Peyer's patch (tissue), 4 donors: ENCODE measurements at places on chromosomes 11 and 22. TPM values are rescaled to one million over a fixed set of nuclear protein-coding genes. Genes with fewer than 3 reads are reported as not detected.

- no peak for DNase-seq
Measured at GRCh38 chr11:114816791-114817190, 138.5 kb downstream of the NXPE2 start.

GRCh38 chr22:27075028-27075678, 417.8 kb downstream of the MIAT start:
- DNase-seq: no peak

DNA sequence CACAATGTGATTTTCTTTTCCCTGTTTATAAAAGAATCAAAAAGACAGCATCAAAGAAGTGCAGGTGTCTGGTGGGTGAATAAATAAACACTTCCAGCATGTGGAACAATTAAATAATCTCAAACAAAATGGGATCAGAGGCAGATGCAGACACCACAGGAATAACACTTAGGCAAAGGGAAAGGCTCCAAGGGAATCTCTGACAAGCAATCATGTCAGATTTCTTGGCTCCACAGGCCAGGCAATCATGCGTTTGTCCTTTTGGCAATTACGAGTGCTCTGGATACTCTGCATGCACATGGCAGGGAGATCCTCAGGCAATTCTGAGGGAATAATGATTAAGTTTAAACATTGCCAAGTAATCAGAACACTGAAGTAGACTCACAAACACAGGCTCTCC, 403.5 kb upstream of the LUZP2 start:
- no peak for DNase-seq

FOSL1 gene
- total RNA-seq: 1.5 TPM

- peak; percentile 48 for DNase-seq
Measured at GRCh38 chr22:25777870-25778269, 35.9 kb downstream of the MYO18B start.

GRCh38 chr22:20531154-20531403, 23.7 kb downstream of the MED15 start:
- DNase-seq: no peak

DNA sequence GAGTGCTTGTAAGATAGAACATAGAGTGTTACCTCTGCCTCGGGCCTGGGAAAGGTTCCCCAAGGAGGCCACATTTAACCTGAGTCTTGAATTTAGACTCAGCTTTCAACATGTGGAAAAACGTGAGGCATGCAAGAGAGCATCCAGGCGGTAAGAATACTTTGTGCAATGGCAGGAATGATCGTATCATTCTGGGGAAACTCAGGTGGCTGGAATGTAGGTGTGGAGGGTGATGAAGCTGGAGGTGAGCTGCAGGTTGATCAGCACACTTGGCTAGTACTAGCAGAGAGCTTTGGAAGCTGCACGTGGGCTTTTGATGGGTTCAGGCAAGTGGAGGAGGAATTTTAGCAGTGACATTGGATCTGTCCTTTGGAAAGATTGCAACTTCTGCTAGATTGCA, 270.3 kb upstream of the RAG2 start:
- DNase-seq: no peak

NKAPD1 gene
- 10.1 TPM for total RNA-seq

KDM4F gene
- not detected for total RNA-seq

- no peak for DNase-seq
Measured at GRCh38 chr22:25482868-25483639, 81.4 kb upstream of the GRK3 start.

GRCh38 chr11:44267750-44268613, 42.0 kb downstream of the ALX4 start:
- DNase-seq: no peak

- no peak for DNase-seq
Measured at GRCh38 chr11:61477126-61477525, 31.4 kb upstream of the LRRC10B start.

GRCh38 chr22:39332441-39333064, 13.1 kb upstream of the RPL3 start:
- no peak for DNase-seq

SCN2B gene
- total RNA-seq: 0.38 TPM

DNA sequence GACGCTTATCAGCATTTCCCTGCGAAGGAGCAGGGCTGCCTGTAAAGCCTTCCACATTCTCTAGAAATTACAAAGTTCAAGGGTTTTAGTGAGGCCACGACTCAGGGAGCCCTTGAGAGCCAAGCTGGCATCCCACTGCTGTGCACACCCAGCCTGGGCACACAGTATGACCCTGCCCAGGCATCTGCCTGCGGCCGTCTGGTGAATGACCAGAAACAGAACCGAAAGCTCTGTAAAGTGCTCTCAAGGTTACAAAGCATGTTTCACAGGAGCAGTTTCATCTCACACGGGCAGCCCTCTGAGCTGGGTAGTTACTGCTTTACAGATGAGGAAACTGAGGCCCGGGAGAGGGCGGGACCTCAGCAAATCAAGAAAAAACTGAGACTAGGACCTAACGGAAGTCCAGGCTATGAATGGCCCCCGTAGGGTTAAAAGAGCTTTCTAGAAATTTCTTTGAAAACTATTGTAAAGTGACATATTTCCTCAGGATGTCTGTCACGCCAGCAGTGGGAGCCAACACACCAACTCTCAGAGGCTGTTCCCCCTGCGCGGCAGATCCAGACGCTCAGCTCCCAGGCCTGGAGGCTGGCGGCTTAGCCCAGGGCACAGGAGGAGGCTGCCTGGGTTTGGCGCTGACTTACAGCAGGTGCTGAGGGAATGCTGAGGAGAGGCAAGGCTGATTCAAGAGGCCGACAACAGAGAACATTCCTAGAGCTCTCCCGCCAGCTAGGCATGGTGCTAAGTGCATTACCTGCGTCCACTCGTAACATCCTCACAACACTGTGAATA, 7.7 kb upstream of the TCF20 start:
- DNase-seq: peak; percentile 59

POLR2F gene
- total RNA-seq: 97.4 TPM

DNA sequence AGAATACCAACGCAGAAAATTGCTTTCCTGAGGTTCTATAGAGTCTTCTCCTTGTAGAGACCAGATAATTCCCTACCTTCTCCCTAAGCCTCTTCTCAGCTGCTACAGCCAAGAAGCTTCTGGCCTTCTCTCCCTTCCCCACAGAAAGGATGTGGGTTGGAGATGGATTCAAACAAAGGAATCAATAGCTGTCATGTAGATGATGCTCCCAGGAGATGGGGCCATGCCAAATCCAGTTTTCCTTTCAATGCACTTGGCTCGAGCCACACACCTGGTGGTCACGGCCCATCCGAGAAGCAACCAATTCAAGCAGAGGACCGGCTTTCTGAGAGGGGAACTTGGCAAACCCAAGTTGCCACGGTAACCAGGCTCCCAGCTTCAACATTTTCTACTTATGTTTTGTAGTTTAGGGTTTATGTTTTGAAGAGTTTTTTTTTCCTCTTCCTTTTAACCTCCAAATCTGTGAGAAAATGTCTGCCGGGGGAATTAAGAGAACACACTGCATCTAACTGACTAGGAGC, 31.3 kb upstream of the OPCML start:
- DNase-seq: no peak

GRCh38 chr11:110089617-110090282, 3.4 kb upstream of the ZC3H12C start:
- no peak for DNase-seq
